NCI-H748 treated with DMSO at 0.1 percent for 48 hours (cell line): ENCODE measurements at places on chromosomes 3 and 15.

DNA sequence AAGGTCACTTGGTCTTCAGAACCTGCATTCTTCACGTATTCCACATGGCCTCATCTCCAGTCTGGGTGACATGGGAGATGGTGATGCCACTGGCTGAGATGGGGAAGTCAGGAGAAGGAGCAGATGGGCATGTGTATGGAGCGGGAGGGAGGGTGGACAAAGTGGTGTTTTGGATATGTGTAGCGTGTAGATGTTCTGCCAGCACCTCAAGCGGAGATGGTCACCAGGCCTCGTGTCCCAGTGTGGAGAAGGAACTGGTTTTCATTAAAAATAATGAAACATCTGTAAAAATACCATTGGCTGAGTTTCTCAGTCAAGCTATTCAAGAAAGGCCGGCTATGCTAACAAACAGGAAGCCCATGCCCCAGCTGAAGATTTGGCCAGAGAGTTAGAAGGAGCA lies 26.2 kb downstream of the LARP6 start:
- DNase-seq, result no peak

DNA sequence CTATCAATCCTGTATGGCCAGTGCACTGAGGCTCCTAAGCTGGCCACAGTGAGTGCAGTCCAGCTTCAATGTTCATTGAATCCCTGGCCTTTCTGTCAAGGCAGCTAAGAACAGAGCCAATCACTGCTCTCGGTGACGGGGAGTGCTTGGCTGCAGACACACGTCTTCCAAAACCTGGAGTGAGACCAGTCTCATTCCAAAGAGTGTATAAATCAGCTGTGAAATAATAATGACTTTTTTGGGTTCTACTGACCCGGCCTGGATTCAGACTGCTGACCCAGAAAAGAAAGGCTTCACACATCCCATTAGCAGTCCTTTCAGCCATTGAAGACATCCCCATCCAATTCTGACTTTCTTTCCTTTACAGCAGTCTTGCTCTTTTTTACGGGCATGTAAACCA lies 665.5 kb downstream of the GBE1 start:
- DNase-seq, result no peak

DNA sequence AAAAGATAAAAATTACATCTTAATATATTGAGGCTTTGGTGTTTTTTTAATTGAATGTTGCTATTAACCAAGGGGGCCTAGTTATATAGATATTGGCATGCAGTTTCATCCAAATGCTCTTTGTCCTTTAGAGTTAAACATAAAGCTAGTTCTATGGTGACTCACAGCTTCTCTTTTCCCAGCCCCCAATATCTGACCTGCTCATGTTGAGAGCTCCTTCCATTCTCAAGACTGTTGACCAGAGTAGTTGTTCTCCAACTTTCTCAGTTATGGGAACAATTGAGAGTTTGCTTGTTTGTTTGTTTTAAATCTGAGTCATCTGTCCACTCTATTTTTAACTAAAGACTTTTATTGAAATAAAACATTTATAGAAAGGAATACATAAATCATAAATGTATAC lies 15.8 kb upstream of the RARB start:
- DNase-seq, result no peak

DNA sequence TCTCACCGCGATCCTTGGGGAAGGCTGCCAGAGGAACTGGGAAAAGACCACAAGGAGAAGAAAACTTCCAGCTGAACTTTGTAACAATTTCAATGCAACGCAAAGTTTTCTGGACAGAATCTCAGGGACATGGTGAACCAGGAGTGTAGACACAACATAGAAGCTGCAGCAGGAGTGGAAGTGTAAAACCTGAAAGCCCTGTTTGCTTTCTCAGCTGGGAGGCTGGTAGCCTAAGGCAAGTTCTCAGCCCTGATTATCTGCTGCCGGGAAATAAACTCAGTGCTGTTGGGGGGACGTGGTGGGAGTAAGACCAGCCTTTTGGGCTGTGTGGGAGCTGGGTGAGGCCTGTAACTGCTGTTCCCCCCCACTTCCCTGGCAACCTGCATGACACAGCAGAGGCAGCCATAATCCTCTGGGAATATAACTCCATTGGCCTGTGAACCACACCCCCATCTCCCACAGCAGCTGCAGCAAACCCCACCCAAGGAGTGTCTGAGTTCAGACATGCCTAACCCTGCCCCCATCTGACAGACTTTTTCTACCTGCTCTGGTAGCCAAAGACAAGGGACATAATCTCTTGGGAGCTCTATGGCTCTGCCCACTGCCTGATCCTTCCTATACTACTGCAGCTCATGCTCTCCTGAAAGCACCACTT lies 106.7 kb downstream of the ZNF621 start:
- no peak for DNase-seq

DNA sequence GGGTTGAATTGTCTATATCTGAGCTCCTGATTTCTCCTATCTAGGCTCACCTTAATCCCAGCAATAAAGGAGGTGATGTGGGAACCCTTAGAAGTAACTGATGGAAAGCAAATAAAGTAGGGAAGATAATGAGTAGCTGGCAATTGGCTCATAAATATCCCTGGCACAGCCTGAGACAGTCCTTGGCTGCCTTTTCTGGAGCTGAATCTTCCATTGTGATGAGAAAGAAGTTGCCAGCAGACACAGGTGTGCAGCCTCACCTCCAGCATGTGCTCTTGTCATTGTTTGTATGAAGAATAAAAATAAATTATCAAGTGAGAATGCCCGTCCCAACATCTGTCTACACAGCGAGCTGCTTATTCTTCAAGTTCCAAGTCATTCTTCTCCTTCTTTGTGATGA lies 53.2 kb upstream of the RASGRP1 start:
- DNase-seq, result no peak
